ENCODE measurements at places on chromosomes 5 and 9.

- DNase-seq, result no peak
These were observed 115.9 kb downstream of the PIK3R1 start for GRCh38 chr5:68331192-68332079.

- DNase-seq, result no peak
These were observed 138.3 kb downstream of the PAX5 start for GRCh38 chr9:36895744-36896260.

- DNase-seq, result no peak
These were observed 68.9 kb upstream of the ANKRD55 start for GRCh38 chr5:56302027-56302426.

DNA sequence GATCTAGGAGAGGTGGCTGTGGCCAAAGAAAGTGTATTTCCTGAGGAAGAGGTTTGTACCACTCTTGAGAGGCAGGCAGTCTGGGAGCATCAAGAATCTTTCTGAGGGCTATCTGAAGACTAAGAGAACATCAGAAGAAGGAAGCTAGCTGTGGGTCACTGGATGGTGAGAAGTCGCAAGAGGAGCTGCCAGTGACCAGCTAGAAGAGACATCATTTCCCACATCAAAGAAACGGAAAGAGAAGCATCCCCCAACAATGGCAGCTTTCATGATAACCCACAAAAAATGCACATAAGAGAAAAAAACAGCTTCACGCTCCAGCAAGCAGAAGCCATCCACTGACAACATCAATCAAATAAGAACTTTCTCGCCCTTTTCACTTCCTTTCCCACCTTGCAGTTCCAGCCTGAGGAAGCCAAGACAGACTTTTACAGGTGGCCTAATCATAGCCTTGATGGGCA lies 25.0 kb upstream of the CEP78 start:
- DNase-seq, result no peak

DNA sequence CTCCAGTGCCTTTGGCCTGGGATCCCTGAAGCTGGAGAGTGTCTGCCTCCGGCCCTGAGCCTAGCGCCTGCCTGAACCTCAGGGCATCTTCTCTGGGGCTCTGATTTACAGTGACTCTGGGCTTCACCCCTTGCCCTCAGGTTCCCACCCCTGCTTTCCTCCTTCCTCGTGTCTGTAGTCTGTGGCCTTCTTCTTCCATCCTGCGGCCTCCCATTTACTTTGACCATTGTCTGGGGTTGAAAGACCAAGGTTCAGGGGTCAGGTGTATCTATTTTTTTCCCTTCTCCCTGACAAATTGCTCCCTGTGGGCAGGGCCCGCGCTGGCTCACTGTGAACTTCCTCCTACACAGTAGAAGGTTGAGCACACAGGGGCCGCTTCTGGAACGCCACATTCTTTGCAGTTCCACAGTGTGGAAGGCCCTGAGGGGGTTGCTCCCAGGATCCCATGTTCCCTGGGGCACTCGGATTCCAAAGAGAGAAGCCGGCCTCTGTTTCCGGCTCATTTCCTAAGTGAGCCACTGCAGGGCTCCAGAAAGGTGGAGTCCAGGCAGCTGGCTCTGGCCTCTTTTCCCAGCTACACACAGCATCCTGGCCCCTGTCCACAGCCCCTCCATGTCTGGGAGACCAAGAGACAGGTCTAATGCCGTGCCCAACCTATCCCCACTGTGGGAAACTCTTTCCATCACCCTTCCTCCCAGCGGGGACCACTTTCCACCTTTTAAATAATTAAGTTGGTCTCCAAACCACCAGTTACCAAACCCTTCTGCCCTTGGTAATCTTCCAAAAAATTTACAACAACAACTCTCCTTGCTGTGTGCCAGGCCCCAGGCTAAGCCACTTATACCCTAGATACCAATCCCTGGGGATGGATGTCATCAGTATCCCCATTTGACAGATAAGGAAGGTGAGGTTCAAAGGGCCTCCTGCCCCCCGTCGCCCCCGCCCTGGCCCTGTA lies 140.3 kb upstream of the IER5L start:
- DNase-seq, result no peak

All from SHP77 (cell line).